ENCODE measurements at places on chromosomes 13 and 19.

DNA sequence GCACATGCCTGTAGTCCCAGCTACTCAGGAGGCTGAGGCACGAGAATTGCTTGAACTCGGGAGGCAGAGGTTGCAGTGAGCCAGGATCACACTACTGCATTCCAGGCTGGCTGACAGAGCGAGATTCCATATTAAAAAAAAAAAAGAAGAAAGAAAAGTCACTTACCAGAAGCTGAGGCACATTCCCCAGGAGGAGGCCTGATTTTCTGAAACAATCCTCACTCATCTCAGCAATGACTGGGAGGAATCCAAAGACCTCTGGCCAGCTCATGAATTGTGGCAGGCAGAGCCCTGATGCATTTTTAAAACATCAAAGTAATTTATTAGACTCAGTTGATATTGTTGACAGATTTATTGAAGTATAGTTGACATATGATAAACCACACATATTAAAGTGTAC, 206.3 kb downstream of the FOXO1 start:
- DNase-seq = no peak

GRCh38 chr13:27014406-27015359, 156.9 kb downstream of the USP12 start:
- DNase-seq = no peak

- no peak for DNase-seq
Observed at GRCh38 chr19:35459414-35460082, 11.5 kb downstream of the FFAR2 start.

- DNase-seq = no peak
Observed at GRCh38 chr19:33691030-33691427, 69.3 kb downstream of the CHST8 start.

GRCh38 chr13:90723381-90723780, 624.1 kb upstream of the MIR17HG start:
- no peak for DNase-seq
